Astrocyte of the hippocampus (primary cell): ENCODE measurements at places on chromosomes 4 and X.

DNA sequence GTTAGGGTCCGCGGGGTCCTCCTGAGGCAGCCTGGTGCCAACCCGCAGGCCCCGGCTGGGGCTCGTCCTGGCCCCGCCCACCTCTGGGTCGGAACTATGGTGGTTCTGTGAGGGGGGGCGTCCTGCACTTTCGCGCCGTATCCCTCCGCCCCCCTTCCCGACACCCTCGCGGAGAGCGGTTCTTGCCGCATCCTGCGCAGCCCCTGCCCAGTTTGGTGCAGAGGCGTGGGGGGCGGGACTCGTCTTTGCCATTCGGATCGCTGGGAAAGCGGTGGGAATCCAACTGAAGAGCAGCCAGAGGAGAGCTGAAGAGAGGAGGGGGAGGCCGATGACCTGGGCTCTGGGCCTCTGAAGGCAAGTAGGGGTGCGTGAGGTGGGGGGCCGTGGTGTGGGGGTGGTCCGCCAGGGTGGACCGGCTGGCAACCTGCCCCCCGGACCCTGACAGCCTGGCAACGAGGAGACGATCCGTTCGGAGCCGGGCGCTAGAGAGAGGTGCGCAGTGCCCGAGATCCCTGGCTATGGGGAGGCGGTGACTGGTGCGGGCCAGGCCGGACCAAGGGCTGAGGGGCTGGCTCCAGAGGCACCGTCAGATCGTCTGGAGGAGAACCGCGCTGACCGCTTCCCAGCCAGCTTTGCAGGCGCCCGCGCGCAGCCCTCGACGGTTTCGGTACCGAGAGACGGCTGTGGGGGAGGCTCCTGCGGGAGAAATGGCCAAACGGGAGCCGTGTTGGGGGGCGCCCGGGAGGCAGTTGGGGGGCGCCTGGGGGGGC is at the start of gene GPRASP1:
GPRASP1 (plus strand) TSS at position 242 of the 770 bp plus-strand sequence. CDS start 2,431 bp downstream, outside the sequence.
- peak; percentile 46 for DNase-seq

DNA sequence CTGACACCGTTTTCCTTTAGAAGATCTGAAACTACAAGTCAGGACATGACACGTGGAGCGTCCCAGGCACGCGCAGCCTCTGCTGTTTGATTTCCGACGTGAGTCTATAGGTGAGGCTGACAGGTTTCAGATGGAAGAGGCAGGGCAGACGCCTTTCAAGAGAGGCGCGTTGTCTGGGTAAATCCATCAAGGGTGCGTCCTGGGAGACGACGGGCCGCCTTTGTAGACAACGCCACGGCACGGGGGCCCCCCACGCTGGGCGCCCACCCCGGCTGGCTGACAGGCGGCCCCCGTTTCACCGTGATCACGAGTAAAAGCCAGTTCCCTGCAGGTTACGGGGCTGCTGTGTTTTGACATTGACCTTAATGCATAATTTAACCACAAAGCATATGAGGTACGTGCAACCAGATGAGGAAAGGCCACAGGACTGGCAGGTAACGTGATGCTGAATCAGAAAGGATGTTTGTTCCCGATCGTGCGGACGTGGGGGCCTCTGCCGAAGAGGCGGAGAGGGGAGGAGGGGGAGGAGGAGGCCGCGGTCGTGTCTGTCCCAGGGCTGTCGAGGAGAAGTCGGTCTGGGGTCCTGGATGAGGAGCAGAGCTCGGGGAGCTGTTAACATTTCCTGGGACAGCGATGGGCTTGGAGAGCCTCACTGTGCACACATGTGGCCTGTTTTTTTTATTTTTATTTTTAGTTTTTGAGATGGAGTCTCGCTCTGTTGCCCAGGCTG is 51.1 kb upstream of the PPP2R3B start:
- no peak for DNase-seq

GRCh38 chrX:16137416-16138107 is 14.2 kb downstream of the GRPR start:
- DNase-seq, result no peak

GRCh38 chr4:85132117-85132516 is 165.6 kb upstream of the WDFY3 start:
- no peak for DNase-seq

DNA sequence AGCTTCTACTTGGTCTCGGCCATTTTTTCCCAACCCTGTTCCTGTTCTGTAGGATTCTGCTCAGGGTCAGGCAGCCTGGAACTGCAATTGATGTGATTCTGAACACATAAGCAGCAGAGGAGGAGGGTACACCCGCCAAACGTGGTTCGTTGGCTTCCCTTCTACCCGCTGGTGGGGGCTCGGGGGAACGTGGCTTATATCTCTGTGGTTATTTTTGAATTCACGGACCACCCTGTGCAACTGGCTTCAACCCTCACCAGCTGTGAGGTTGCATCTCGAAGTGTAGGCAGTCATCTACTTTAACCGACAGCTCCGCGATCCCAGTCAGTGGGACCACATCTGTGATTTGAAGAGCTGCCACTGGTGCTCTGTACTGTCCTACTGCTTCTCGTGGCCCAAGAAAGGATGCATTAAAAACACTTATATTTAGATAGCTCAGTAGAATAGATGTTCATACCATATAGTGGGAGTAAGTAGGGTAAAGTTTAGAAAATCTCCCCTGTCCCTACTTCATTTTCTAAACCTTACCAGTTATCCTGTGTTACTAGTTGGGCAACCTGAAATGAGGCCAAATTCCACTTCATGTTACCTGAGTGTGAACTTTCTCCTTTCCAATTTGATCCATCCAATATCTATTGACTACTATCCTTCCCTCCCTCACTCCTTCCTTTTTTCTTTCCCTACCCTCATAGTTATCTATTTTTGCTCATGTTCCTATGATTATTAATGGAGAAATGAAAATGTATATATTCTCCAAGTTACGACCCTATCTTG is 80.4 kb upstream of the BCOR start:
- DNase-seq, result no peak
